A673 (cell line): ENCODE measurements at places on chromosomes 3 and 15. TPM values are rescaled to one million over a fixed set of nuclear protein-coding genes. Genes with fewer than 3 reads are reported as not detected.

- DNase-seq: peak; percentile 81
These were observed 65.8 kb downstream of the PDE8A start for GRCh38 chr15:85047271-85047948.

GRCh38 chr3:54372232-54372631 is 249.9 kb downstream of the CACNA2D3 start:
- DNase-seq: no peak

DNA sequence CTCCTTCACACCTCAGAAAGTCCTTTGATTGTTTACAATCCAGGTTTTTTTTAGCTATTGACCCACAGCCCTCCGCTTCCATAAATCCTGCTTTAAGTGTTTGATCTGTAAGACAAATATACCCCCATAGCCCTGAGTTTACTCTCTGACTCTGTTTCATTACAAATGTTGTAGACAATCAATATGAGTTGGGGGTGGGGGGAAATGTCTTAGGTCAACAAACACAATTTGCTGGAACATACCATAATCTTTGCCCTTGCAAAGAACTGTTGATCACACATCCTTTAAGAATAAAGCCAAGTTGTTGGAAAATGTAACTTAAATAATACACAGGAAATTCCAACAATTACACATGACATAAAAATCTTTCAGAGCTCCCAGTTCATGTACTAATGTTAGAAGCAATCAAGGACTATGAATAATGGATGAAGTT is 301.8 kb upstream of the SEMA6D start:
- peak; percentile 91 for DNase-seq

EPHA6 gene
- total RNA-seq: not detected in 2 replicates

DNA sequence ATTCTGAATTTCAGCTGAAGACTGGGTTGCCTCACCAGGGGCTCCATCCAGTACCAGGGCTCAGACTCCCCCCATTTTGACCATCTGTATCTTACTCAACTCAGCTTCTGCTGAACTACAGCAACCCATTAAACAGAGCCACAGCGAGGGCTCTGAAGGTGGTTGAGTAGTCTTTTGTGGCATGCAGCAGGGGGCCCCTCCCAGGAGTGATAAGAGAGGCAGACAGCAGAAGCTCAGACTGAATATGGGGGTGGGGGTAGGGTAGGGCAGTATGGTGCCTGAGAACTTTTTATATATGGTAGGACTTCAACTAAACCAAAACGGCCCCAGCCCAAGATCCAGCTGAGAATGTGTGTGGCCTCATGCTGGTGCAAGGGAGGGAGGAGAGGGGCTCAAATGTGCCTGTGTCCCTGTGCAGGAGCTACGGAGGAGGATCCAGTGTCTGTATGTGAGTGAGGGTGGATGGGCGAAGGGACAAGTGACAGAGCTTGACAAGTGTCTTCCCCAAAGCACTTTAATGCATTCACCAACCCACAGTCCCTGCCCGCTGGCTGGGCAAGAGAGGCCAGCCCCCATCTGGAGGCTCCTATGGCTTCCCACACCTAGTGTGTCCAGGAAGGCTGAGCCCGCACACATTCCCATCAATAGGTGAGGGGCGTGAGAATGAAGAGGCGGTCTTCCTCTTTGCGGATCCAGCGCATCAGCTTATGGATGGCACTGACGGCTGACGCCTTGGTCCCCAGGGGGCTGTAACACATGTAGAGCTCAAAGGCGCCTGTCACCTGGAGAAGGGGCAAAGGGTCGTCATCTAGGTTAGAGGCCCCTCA is 4.9 kb upstream of the MST1R start:
- DNase-seq: no peak

DNA sequence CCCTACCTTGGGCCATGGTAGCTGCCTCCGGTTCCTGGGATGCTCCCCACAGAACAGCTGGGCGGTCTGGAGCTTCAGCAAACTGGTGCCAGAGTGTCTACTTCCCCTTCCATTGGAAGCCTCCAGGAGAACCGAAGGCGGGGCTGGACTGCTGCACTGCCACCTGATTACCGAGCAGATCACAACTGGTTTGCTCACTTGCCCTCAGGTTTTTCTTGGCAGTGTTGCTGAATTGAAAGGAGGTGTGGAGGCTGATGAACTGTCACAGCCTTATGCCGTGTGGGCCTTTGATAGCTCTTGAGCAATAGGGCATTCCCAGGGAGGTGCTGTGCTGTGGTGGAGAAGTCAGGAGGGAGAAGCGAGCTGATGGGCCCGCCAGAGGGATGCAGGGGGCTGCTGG is at the start of gene TGM5:
TGM5 (minus strand) TSS at position 95 of the 400 bp plus-strand sequence; CDS start at position 16, 79 bp downstream.
- DNase-seq: no peak

GRCh38 chr3:39075910-39076309 is 24.1 kb downstream of the WDR48 start:
- DNase-seq: no peak

GRCh38 chr3:114527036-114527644 is 233.3 kb downstream of the TIGIT start:
- peak; percentile 26 for DNase-seq

THBS1 gene
- 0.76 and 0.80 TPM in 2 replicates for total RNA-seq

DNA sequence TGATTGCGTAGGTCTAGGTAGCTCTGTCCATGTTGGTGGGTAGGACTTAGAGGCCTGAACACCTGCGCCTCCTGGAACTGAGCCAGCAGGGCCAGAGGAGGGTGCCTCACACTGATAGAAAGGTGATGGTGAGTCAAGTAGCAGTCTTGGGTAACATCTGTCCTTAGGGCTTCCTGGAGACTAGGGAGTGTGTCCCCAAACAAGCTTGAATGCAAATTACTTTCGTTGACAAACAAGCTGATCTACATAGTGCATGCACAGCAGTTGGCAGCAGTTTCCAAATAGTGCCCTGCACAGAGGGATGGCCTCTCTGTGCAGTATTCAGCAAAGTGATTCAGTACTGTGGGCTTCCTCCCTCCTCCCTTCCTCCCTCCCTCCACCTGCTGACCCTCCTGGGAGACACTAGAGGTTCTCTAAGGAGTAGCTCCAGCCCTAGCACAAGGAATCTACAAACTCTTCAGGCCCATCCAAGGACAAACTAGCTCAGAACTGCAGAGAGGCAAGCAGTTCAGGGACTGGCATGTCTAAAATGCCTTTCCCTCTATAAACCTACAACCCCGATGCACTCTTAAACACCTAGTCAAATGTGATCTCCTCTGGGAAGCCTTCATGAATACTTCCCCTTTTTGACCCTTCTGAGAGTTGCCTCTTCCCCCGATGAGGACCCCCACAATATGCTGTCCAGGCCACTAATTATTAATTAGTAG is 61.0 kb downstream of the TLE3 start:
- DNase-seq: no peak

GRCh38 chr3:124492824-124493223 is 237.4 kb upstream of the UMPS start:
- peak; percentile 48 for DNase-seq

- DNase-seq: no peak
These were observed 105.0 kb downstream of the MYLK start for GRCh38 chr3:123778991-123779622.

GRCh38 chr3:101061312-101061711 is 68.1 kb upstream of the ABI3BP start:
- DNase-seq: no peak

DNA sequence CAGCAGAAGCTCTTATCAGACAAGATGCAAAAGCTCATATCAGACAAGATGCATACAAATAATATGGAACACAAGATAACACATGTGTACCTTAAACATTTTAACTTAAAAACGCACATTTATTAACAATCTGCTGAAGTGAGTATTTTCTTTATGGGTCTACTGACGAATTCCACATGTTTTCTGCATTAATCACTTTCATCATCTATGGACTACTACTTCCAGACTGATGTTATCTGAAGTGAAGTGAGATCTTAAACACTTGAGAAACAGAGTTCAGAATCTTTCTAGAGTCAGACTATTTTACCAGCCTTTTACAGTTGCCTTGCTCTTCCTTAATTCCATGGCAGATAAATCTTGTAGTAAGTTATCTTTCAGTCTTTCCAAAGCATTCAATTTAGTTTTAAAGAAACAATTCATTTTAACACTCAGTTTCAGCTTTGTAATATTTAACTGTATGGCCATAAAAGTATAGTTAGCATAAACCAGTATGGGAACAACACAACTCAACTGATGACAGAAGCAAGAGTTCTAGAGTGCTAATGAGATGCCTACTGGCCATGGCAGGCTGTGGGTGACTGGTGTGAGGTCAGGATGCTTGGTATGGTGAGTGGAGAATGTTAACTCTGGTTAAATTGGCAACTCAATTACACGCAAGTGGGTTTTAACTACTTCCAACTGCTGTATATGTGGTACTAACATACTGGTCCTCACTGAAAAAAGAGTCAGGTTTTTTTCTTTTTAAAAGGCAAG is 9.8 kb downstream of the CMTM6 start:
- no peak for DNase-seq

DNA sequence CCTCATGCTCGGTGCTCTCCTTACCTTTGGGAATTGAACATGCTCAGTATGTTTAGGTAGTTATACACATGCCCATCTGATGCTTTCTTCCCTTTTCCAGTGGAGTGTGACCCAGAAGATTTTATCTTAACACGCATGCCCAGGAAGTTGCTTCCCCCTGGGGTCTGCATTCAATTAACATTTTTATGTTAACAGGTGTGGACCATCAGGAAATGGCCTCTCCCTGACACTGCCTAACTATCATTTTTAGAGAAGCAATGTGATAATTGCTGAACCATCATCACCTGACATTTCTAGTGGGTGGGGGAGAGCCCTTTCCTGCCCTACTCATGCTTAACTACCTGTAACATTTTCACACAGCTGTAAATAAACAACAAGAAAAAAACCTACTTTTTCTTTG is 55.1 kb upstream of the TGFBR2 start:
- no peak for DNase-seq

GRCh38 chr3:113243071-113243470 is 31.7 kb downstream of the BOC start:
- peak; percentile 5 for DNase-seq
